ENCODE measurements at places on chromosomes 1 and 21.

DNA sequence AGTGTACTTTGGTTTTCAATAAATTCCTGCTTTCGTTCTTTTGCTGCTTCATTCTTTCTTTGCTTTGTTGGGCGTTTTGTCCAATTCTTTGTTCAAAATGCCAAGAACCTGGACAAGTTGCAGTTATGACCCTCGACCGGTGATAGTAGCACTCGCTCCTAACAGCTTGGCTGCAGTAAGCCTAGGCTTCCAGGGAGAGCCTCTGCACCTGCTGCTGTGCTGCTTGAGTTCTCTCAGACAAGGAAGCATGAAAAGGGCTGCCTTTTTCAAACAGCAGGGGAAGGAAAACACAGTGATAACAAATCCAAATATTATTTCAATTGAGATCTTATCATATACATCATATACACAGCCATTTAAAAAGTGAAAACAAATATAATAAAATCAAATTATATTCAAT is 12.8 kb upstream of the RIPK4 start:
- DNase-seq = no peak

DNA sequence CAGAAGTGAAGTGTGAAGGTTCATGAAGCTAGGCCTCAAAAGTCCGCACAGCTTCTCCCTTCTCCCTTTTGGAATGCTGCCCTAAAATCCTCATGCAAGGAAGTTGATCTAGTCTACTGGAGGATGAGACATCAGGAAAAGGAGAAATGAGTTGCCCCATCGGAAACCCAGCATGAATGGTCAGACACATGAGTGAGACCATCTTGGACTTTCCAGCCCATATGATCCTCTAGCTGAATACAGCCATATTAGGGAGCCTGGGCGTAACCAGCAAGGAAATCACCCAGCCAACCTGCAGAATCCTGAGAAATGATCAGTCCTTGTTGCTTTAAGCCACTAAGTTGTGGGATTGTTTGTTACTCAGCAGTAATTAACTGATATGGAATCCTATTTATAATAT is 12.5 kb downstream of the DBT start:
- DNase-seq = no peak

GRCh38 chr1:15876357-15877055 is 29.0 kb downstream of the SPEN start:
- DNase-seq = no peak

DNA sequence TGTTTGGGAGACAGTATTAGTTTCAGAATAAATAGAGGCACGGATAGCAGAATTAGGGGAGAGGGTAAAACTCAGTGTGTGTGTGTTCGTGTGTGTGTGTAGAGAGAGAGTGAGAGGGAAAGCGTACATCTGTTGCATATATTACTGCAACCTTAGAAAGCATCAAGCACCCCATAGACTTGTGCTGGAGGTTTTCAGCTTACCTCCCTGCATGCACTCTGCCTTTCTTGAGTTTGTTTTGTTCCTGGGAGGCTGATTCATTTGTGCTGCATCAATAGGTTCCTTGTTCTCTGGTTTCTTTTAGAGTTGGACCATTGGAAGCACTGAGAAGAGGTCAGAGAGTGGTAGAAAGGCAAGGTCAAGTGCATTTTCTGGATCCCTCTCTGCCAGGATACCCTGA is 104.4 kb upstream of the KCNK1 start:
- no peak for DNase-seq

GRCh38 chr1:178614286-178614685 is 101.4 kb downstream of the TEX35 start:
- no peak for DNase-seq

DNA sequence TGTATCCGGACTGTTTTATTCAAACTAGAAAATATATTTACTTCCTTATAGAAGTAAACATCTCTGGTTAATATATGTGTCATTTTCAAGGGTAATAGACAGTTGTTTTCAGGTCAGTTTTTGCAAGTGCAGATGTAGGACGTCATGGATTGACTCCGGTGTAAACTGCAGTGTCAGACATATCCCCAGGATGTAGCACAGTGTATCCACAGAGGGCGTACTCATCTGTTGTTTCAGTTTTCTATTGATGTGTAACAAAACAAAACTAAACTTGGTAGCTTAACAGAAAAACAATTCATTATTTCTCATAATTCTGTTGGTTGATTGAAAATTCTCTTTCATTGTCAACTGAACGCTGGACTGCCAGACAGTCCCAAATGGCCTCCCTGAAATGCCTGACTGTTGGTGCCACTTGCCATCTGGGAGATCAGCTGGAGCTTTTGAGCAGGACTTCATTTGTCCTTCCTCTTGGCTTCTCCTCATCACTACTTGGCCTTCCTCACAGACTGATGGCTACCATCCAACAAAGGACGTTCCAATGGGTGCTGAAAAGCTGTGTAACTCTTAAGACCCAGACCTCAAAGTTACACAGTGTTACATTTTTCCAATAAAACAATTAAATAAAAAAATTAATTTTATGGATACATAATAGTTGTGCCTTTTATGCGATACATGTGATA is 181.6 kb downstream of the NCAM2 start:
- no peak for DNase-seq

- DNase-seq = peak; percentile 29
These were observed 597.9 kb upstream of the ADAMTS5 start for GRCh38 chr21:27564684-27565301.

- DNase-seq = no peak
These were observed 16.9 kb downstream of the LRRC8C start for GRCh38 chr1:89649783-89650182.

DNA sequence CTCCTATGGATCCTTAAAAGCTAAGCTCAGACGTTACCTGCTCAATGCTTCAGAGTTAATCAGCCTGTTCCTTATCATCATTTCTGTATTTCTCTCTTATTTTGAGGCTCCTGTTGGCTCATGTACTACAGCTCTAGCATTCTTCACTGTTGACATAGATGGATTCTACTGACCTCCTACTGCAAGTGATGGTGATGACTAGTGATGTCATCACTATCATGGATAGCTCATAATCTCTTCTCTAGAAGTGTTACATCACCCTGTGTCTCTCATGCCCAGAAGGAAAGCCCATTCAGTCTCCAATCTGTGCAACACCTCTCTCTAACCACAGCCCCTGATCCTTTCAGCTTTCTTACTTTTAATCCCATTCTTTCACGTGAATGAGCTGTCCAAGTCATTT is 168.2 kb upstream of the DPT start:
- no peak for DNase-seq

GRCh38 chr21:39637197-39637970 is 24.6 kb downstream of the B3GALT5 start:
- DNase-seq = peak; percentile 51

DNA sequence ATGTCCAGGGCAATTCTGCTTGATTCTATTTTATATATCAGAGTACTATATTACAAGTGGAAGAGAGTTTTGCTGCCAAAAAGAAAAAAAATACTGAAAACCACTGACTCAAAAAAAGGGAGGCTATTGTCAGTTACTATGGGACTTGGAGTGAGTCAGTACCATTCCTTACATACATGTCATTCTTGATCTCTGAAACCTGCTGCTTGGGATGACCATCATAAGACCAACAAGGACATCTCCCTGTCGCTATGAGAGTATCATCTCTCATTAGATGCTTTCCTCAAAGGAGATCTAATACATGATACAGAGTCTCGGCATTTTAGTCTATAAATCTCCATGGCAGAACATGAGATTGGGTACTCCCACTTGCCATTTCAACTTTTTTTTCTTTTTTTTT is 11.8 kb upstream of the INPP5B start:
- DNase-seq = no peak

DNA sequence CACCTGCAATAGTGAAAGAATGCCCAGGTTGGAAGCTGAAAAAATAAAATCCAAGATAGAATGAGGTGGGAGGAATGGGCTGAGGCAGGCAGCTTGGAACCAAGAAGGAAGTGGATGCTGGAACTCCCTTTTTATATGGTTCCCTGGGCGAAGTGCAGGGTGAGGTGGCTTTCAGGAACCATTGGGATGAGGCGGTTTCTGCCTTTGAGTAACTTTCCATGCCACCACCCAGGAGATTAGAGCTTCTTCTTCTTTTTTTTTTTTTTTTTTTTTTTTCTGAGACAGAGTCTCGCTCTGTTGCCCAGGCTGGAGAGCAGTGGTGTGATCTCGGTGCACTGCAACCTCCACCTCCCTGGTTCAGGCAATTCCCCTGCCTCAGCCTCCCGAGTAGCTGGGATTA is 17.8 kb upstream of the MRPS6 start:
- DNase-seq = no peak

DNA sequence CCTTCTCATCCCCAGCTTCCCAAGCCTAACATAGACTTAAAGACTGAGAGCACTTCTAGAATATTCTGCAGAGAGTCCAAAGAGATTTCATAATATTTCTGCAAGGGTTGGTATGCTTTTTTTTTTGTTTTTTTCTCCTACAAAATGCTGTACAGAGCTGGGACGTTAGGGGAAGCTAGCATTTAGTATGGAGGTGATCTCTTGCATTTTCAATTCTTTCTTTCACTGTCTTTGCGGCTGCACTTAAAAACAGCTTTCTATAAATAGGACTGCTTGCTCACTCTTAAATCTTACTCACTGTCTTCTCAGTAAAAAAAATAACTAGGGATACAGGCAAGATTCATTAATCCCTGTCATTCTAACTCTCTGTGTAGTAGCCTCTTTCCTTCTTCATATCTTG is 7.4 kb downstream of the DSCAM start:
- DNase-seq = no peak

Measured in NCI-H774 (cell line).